ENCODE measurements at places on chromosomes 6 and 20. TPM values are rescaled to one million over a fixed set of nuclear protein-coding genes. Genes with fewer than 3 reads are reported as not detected.

Gene OXT
- 0.42 TPM for total RNA-seq

Gene CCN6
- total RNA-seq: not detected

Gene HRH3
- not detected for total RNA-seq

Gene GUCA1A
- total RNA-seq: 0.19 TPM

Gene PI16
- 3.3 TPM for total RNA-seq

Gene BPI
- total RNA-seq: 2.1 TPM

Gene MROH8
- 2.8 TPM for total RNA-seq

Gene OVOL2
- total RNA-seq: 0.94 TPM

Gene COL19A1
- 8.7 TPM for total RNA-seq

Gene SLC16A10
- 20.0 TPM for total RNA-seq

Gene LY6G6C
- total RNA-seq: not detected

Gene WFDC8
- total RNA-seq: not detected

Gene OR12D3
- not detected for total RNA-seq

Gene TRMT11
- total RNA-seq: 27.3 TPM

DNA sequence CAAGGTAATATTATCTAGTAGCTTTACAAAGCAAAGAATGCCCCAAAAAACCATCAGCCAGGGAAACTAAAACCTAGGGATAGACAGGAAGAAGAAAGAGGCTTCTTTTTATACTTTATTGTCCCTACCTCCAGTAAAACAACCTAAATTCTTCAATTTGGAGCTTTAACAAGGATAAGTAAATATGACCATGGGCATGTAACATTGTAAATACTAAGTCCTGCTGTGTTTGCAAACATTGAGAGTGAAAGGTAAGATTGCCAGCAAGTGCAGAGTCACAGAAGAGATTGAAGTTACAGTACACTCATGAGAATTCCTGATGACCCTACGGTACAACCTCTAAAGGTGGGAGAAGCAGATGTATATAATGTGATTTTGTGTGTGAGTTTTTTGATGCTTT, 117.2 kb downstream of the FOXO3 start:
- no peak for DNase-seq
- H3K27ac ChIP-seq: no peak overlapping the region
- H3K36me3 ChIP-seq: peaks cover 2% of the 10 kb centered on the region
- H3K4me3 ChIP-seq: no peak overlapping the region
- H3K27me3 ChIP-seq: no peaks in the 10 kb centered on the region

DNA sequence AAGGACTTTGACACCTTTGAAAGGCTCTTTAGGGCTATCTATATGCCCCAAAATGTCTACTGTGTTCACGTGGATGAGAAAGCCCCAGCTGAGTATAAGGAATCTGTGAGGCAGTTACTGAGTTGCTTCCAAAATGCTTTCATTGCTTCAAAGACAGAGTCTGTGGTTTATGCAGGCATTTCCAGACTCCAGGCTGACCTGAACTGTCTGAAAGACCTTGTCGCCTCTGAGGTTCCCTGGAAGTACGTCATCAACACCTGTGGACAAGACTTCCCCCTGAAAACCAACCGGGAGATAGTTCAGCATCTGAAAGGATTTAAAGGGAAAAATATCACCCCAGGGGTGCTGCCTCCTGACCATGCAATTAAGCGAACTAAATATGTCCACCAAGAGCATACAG, 65.2 kb downstream of the GCNT2 start:
- no peak for DNase-seq
- peaks cover 2% of the 10 kb centered on the region for H3K4me1 ChIP-seq
- no peak overlapping the region for H3K27ac ChIP-seq
- H3K27me3 ChIP-seq: no peaks in the 10 kb centered on the region
- H3K36me3 ChIP-seq: no peaks in the 10 kb centered on the region
- H3K4me3 ChIP-seq: no peak overlapping the region

DNA sequence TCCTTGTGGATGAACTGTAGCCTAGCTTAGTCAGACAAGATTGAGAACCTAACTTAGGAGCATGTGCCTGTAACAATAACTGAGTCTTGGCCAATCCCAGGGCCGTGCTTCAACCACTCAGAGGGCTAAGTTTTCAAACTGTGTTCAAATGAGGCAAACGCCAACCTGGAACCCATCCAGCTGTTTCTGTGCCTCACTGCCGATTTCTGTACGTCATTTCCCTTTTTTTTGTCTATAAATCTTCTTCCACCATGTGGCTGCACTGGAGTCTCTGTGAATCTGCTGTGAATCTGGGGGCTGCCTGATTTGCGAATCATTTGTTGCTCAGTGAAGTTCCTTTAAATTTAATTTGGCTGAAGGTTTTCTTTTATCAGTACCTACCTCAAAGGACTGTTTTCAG, 115.0 kb upstream of the CHD6 start:
- H3K36me3 ChIP-seq: no peaks in the 10 kb centered on the region
- no peak overlapping the region for H3K4me3 ChIP-seq
- no peak overlapping the region for H3K27ac ChIP-seq
- H3K27me3 ChIP-seq: no peaks in the 10 kb centered on the region
- DNase-seq: no peak
- no peaks in the 10 kb centered on the region for H3K4me1 ChIP-seq

- no peaks in the 10 kb centered on the region for H3K36me3 ChIP-seq
- H3K4me3 ChIP-seq: no peak overlapping the region
- no peak for DNase-seq
- peaks cover 25% of the 10 kb centered on the region for H3K4me1 ChIP-seq
Measured at GRCh38 chr20:63544241-63544957, 3.1 kb downstream of the SRMS start.

DNA sequence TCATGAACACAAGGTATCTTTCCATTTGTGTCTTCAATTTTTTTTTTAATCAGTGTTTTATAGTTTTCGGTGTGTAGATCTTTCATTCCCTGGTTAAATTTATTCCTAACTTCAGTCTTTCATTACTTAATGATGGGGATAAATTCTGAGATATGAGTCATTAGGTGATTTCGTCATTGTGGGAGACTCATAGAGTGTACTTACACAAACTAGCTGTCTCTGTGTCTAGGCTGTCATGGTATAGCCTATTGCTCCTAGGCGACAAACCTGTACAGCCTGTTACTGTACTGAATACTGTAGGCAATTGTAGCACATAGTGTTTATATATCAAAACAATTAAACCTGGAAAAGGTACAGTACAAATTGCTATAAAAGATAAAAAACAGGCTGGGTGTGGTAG, 42.1 kb downstream of the SMAP1 start:
- no peak for DNase-seq
- no peaks in the 10 kb centered on the region for H3K36me3 ChIP-seq
- no peaks in the 10 kb centered on the region for H3K27me3 ChIP-seq
- H3K27ac ChIP-seq: no peak overlapping the region

- no peak overlapping the region for H3K27ac ChIP-seq
- H3K27me3 ChIP-seq: no peaks in the 10 kb centered on the region
- no peak for DNase-seq
- H3K4me1 ChIP-seq: no peaks in the 10 kb centered on the region
Measured at GRCh38 chr6:34679552-34680253, 16.9 kb downstream of the ILRUN start.

- H3K4me1 ChIP-seq: no peaks in the 10 kb centered on the region
- no peak overlapping the region for H3K4me3 ChIP-seq
- no peaks in the 10 kb centered on the region for H3K27me3 ChIP-seq
Measured at GRCh38 chr20:8228315-8228714, 96.2 kb downstream of the PLCB1 start.

DNA sequence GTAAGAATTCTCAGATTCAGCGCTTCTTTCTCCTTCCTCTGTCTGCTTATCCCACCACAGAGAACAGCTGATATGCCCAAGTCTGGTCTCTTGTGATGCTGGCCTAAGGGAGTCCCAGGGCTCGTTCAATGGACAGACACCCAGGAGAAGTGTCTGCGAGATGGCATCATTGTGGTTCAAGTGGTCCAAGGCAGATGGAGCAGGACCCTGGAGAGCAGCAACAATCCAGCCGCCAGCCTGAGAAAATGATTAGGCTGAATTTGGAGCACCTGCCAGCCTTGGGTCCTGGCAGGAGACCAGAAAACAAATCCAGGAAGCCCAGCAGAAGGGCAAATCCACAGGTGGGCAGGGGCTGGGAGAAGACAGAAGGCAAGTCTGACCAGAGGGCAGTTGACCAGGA, 145.8 kb downstream of the PTPRT start:
- H3K27ac ChIP-seq: no peak overlapping the region
- no peak for DNase-seq
- H3K4me3 ChIP-seq: no peak overlapping the region
- no peaks in the 10 kb centered on the region for H3K4me1 ChIP-seq
- no peaks in the 10 kb centered on the region for H3K27me3 ChIP-seq

GRCh38 chr20:48841875-48842529, 14.2 kb upstream of the PREX1 start:
- no peaks in the 10 kb centered on the region for H3K36me3 ChIP-seq
- peaks cover 4% of the 10 kb centered on the region for H3K4me1 ChIP-seq
- DNase-seq: no peak
- no peaks in the 10 kb centered on the region for H3K27me3 ChIP-seq

DNA sequence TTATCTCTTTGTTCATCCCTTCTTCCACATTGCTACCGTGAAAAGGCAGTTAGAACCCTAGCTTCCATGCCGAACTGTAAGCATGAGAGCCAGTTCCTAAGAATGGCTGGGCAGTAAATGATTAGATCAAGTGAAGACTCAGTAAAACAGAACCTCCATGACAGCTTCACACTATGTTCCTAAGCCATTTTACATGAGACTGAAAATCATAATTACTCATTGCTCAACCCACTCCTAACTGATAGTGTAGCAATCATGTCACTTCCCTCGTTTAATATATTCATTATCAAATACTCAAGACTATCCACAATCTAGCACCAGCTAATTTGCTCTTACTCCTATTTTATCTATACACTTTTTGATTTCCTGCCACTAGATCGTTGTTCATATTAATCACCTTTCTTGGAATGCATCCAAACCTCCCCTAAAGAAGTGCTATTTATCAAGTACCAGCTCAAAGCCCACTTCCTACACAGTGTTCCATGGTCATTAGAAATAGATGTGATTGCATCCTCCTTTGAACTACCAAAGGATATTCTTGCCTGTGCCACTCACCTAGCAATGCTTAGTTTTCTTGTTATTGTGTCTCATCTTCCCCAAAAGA, 6.0 kb downstream of the TMEM30A start:
- H3K4me1 ChIP-seq: no peaks in the 10 kb centered on the region
- no peak overlapping the region for H3K4me3 ChIP-seq
- no peaks in the 10 kb centered on the region for H3K27me3 ChIP-seq
- no peak overlapping the region for H3K27ac ChIP-seq

DNA sequence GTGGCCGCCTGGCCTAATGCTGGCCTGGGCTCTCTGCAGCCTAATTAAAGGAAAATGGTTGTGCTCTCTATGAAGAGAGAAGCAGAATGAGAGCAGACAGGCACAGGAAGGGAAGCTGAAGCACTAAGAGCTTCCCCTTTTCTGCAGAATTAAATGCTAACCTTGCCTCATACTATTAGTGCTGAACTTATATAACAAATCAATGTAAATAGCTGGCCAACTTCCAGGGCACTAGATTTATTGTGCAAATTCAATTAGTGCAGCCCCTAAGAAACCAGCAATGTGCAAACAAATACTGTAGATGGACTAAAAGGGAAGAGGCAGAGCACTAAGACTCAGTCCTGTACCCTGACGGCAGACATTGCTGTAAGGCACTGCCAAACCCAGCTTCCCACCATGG, 36.1 kb upstream of the INSM1 start:
- H3K4me3 ChIP-seq: no peak overlapping the region
- H3K27ac ChIP-seq: no peak overlapping the region
- no peaks in the 10 kb centered on the region for H3K4me1 ChIP-seq
- H3K27me3 ChIP-seq: no peaks in the 10 kb centered on the region
- H3K36me3 ChIP-seq: no peaks in the 10 kb centered on the region

DNA sequence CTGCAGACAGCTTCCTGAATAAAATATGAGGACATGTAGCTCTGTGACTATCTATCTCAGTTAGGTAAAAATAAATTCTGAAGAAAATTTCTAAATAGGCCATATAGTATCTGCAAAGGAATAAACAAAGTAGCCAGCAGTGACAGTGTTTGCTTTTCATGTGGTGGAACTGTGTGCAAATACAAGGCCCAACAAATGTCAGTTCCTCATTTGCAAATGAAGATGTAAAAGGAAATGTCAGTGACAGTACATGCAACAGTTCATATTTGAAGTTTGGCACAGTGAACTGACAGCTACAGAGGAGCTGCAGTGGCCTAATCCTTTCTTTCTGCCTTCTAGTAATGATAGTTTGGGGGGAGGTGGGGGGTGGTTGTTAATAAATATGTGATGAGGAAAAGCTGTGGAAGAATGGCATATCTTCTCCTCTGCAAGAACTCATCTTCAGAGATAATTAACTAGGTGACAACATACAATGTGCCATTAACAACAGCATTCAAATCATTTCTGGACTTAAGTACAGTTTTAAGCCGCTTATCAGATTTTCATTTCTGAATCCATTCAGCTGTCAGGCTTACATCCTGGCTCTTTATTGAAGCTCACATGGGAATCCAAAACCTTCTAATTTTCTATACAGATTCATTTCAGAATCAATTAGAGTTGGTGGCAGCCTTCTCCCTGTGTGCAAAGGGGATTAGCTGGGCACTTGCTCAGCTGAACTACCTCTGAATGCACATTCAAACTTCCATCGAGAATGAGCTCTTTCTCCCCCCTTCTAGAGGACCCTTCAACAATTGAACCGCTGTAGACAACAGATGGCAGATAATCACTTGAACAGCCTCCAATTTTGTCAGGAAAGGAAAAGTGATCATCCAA, 1059.0 kb upstream of the EPHA7 start:
- H3K4me1 ChIP-seq: no peaks in the 10 kb centered on the region
- no peak overlapping the region for H3K4me3 ChIP-seq
- no peak overlapping the region for H3K27ac ChIP-seq
- no peaks in the 10 kb centered on the region for H3K27me3 ChIP-seq
- H3K36me3 ChIP-seq: no peaks in the 10 kb centered on the region

- no peak overlapping the region for H3K27ac ChIP-seq
- no peaks in the 10 kb centered on the region for H3K27me3 ChIP-seq
- H3K4me1 ChIP-seq: no peaks in the 10 kb centered on the region
- no peaks in the 10 kb centered on the region for H3K36me3 ChIP-seq
Measured at GRCh38 chr6:127207591-127208120, 59.0 kb upstream of the RNF146 start.

GRCh38 chr6:128200789-128201188, 299.9 kb upstream of the THEMIS start:
- H3K4me1 ChIP-seq: no peaks in the 10 kb centered on the region
- DNase-seq: no peak
- no peak overlapping the region for H3K27ac ChIP-seq
- H3K4me3 ChIP-seq: no peak overlapping the region

- no peaks in the 10 kb centered on the region for H3K4me1 ChIP-seq
- no peak overlapping the region for H3K27ac ChIP-seq
- H3K36me3 ChIP-seq: no peaks in the 10 kb centered on the region
- peaks cover 8% of the 10 kb centered on the region for H3K27me3 ChIP-seq
Measured at GRCh38 chr6:33147807-33148666, 44.2 kb downstream of the COL11A2 start.

- peaks cover 6% of the 10 kb centered on the region for H3K36me3 ChIP-seq
- H3K27me3 ChIP-seq: no peaks in the 10 kb centered on the region
- peaks cover 2% of the 10 kb centered on the region for H3K4me1 ChIP-seq
- H3K27ac ChIP-seq: no peak overlapping the region
Measured at GRCh38 chr6:15656145-15656544, 6.7 kb downstream of the DTNBP1 start.

Measured in thymus (tissue), 14 donors.